Activated CD4-positive, alpha-beta T cell treated with anti-CD3 and anti-CD28 coated beads, Interleukin-2, amount 50 U/mL, for 24 hours (primary cell): ENCODE measurements at places on chromosomes 13 and 19.

GRCh38 chr13:114341003-114341777, 26.9 kb downstream of the CHAMP1 start:
- DNase-seq: no peak

DNA sequence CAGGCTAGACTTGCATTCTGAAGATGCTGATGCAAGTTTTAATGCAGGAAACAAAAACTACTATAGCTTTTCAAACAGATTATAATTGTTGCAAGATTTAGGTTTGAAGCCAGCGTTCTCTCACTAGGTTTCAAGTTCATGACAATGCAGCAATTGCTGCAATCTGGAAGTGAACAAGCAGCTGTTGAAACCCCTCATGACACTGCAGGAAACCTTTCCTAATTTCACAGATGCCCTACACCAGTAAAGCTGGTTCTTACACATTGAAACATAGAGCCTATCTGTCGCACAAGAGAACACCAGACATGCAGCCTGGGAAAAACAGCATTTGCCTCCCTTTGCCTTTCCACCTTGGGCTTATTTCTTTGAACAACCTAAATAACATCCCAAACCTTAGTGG, 1737.2 kb upstream of the MIR17HG start:
- DNase-seq: no peak

DNA sequence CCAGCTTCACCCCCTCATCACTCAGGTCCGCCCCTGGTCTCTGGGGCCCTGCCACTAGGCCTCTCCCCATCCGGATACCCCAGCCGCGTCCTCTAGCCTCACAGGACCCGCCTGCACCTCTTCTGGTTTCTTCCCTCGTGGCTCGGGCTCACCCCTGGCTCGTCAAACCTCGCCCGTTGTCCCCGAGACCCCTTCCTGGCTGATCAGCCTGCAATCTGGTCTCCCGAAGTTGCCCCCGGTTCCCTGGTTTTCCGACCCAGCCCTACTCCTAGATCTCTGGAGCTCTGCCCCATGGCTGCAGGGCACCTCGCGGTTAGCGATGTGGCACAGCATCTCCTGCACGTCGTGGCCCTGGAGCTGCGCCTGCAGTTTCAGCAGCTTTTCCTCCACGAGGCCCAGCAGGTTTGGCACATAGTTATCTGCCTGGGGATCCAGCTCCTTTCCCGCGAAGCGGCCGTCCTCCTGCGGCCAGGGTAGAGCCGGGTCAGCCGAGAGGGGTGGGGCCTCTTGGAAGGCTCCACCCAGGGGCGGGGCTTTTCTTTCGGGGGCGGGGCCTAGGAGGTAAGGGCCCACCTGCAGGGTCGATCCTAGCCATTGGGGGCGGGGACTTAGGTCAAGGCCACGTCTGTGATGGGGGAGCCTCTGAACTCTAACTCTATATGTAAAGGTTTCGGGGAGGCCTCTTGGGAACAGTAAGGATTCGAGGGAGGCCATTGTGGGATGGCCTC, 2.4 kb upstream of the RGL3 start:
- DNase-seq: peak; percentile 15

DNA sequence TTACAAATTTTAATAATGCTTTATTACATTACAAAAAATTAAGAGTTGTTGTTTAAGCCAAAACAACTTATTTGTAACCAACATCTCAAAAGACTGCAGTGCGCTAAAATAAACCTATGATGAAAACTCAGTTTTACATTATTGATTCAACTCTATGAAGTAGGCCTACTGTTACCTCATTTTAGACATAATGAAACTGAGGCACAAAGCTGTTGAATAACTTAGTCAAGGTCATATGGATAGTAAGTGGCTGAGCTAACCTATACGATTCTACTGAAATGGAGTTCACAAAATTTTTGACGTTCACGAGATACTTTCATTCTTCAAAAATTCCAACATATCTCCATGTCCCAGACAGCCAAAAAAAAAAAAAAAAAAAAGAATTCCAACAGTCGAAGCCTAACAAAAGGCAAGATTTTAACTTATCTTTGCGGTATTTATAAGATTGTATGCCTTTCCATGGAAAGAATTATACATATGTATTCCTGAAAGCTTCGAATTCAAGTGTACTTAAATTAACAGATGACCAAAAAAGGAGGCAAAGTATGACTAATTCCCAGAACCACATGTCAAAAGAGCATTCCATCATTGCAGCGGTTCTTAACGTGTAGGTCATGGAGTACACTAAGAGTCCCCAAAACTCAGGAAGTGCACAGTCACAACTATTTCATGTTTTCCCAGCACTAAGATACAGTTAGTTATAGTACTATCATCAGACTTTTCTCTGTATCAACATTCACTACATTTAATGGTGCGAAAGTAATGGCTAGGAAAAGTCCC, 69.4 kb downstream of the PSPC1 start:
- DNase-seq: no peak
